ENCODE measurements at places on chromosomes 4 and X.
A peak's percentile ranks its signal among the peaks of the same experiment; 100 is the strongest.

GRCh38 chr4:110411574-110412011, 64.4 kb upstream of the ENPEP start:
- DNase-seq: no peak

DNA sequence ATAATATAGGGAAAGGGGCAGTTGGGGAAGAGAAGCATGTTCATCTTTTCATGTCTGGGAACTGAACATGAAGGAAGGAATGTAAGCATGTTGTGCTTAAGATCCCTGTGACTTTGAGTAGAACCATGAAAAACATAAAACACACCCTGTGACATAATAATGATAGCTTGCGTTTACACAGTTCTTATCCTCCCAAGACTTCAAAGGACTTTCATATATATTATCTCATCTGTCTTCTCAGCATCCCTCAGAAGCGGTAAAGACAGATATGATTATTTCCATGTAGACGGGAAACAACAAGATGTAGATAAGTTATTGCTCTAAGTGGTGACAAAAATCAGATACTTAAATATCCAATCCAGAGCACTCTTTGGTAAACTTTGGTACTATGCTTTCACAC, 3.3 kb upstream of the SH3RF1 start:
- DNase-seq: no peak

DNA sequence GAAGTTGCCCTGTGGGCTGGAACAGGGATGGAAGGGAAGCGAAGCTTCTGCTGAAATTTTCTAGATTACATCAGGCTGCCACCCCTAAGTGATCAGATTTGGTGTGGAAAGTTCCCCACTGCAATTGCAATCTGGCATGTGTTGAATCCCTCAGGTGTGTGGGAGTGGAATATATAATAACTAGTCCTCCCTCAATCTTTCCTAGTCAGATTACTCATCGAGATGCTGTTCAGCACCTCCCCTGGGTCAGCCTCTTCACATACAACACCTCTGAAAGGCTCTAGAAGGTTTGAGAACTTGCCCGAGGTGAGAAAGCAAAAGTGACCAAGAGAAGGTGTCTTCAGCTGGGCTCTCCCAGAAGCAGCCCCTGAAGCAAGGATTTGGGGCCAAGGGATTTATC, 336.8 kb downstream of the BCOR start:
- DNase-seq: no peak

- no peak for DNase-seq
These were observed 132.9 kb downstream of the MSL3 start for GRCh38 chrX:11890836-11891514.

- DNase-seq: no peak
These were observed 236.9 kb downstream of the AR start for GRCh38 chrX:67780694-67781109.

GRCh38 chr4:109560687-109561461, 828 bp downstream of the MCUB start:
- peak; percentile 89 for DNase-seq

GRCh38 chrX:8586953-8587352, 122.3 kb downstream of the VCX3B start:
- no peak for DNase-seq

GRCh38 chrX:147917700-147918695, 6.3 kb downstream of the FMR1 start:
- DNase-seq: peak; percentile 67

DNA sequence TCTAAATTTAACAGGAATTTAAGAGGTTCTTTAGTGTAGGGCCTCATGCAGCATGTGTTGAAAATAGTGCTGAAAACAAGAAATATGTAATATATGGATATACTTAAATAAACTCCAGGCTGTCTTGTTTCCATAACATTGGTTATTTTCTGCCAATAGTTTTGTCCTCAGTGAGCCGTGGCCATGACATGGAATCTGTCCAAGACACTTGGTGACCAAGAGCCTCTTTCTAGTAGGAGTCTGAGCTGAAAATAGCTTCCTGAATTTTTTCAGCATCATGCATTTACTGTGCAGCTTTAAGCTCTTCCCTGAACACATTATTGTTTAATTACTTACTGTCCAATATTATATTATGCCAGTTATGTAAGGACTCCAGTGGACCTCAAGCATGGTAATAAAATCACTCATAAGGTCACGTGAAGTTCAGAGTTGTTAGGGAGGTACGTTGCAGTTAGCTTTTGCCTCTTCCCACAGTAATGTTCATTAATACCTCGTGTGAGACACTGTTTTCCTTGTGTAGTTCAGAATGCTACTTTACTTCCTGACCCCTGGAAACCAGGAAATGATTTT, 488.2 kb downstream of the GRID2 start:
- DNase-seq: no peak

GRCh38 chrX:120456973-120457372, 12.1 kb downstream of the LAMP2 start:
- DNase-seq: peak; percentile 72

DNA sequence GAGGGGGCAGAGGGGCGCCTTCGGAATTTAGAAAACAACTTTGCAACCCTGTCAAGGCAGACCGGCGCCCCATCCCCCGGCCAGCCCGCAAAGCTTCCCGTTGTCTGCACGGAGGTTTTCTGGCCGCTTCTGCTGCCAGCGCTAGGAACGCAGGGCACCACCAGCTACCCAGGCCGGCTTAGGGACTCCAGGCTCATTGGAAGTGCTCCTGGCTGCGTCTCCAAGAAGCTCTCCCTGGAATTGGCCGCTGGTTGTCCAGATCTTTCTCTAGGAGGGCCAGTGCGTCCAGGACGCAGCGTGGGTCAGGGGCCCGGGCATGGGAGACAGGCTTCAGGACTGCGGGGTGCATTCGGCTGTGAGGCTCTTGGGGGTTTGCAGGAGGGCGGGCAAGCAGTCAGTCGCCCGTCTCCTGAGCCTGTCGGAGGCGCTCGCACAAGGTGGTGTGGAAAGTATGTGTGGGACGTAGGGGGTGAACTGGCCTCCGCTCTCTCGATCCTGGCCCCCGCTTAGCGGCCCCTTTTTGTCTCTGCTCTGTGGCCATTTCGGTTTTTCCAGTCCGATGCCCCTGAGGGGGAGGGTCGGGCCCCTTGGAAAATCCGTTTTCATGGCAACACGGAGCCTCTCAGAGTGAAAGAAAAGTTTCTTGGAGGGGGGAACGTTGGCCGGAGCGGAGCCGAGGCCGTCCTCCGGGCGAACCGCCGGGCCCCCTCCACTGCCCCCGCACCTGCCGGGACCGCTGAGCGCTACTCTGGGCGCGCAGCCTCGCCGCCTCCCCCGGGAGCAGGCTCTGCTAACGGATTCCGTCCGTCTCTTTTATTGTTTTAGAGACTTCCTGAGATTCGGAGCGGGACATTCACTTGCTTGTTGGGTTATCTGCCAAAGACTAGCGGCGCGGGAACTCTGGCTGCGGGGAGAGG, 810 bp upstream of the SOX3 start:
- no peak for DNase-seq

DNA sequence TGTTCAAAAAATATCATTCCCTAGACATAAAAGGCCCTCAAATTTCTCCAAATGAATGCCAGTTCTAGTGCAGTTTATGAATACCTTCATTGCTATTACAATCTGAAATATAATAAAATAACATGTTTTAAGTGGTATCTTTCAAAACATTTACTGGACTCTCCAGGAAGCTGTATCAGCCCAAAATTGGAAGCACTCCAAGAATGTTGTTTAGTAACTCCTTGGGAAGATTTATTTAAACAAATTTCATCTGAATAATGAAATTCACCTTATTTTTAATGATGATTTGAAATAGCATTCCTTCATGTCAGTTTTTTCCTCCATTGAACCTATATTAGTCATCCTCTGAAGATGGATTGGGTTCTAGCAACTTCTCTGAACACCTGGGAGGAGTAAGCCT, 217.2 kb upstream of the PCDH18 start:
- no peak for DNase-seq

- DNase-seq: no peak
These were observed 132.2 kb downstream of the BMPR1B start for GRCh38 chr4:94889946-94890345.

DNA sequence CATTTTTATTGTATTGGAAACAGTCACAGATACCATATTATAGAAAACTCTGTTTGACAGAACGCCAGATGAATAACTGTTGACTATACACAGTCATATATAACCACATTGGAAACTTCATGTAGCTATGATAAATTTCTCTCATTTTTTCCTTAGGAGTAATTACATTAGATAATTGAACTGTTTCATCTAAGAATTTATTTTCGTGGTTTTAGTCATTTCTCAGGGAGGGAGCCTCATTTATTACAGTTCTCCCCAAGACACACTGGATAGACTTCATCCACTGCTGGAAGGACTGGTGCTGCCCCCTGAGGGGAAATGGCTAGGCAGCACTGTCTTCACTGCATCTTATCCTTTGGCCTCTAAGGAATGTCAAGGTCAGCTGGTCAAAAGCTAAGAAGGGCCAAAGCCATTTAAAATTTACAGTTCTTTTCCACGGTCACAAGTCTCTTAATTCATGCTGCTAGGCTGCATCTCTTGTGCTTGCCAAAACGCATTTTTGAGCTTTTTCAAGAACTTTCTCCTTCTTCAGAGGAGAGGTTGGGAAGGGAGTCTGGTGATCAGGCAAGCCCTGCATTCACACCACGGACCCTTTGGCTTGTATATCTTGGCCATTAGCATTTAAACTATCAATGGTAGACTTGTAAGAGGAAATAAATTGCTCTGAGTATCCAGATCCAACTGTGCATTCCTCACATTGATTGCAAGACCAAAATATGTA, 145.1 kb downstream of the CBR4 start:
- no peak for DNase-seq

GRCh38 chr4:85391589-85392410, 83.2 kb upstream of the ARHGAP24 start:
- no peak for DNase-seq

GRCh38 chr4:187027272-187027671, 303.6 kb upstream of the FAT1 start:
- DNase-seq: no peak

- no peak for DNase-seq
These were observed 20.2 kb downstream of the GPAT3 start for GRCh38 chr4:83556006-83556707.

- no peak for DNase-seq
These were observed 413.0 kb downstream of the MAPK10 start for GRCh38 chr4:85946821-85947220.

GRCh38 chr4:156503119-156503518, 468.5 kb downstream of the PDGFC start:
- no peak for DNase-seq

GRCh38 chr4:176778063-176778462, 14.7 kb downstream of the VEGFC start:
- no peak for DNase-seq

DNA sequence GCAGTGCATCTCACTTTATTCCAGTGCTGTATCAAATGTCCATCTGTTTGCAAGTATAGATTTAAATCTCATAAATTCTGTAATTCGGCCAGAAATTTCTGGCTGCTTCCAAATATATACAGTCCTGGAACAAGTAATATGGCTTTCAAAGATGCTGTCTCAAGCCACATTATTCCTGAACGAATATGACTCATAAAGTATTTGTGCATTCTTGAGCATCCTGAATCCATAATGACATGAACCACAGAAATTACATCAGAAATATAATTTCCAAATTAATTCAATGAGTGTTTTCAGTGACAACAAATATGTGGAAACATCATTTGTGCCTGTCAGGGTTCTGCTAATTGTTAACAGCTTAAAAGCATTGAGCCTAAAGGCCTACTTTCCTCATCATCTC, 140.9 kb upstream of the HPGD start:
- no peak for DNase-seq

DNA sequence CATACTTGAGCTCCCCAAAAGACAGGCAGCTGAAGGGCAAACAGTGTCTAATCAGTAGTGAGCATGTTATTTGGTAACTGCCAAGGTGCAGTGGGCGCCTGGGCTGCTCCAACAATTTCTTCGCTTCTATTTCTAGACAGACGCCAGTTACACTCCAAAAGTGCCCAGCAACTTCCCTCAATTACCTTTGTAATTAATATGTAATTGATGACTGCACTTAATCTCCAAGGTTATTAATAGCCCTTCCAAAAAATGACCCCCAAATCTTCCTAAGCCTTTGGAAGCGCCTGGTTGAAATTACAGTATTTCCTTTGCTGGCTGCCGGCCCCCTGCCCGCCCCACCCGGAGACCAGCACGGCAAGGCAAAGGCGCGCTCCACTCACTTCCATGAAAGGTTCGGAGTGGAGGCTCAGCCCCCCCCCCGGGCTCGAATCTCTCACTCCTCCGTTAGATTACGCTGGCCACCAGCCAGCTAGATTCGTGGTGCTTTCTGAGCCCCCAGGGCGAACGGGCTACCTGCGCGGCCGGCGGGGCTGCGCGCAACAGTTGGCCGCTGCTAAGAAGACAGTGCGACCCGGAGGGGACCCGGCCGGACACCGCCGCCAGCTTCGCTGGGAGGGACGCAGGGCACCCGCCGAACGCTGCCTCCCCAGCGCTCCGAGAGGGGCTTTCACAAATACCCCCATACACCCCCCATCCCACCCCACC, 1.9 kb downstream of the GPC4 start:
- DNase-seq: no peak

GRCh38 chrX:57595381-57595811, 3.6 kb downstream of the ZXDB start:
- peak; percentile 2 for DNase-seq

- peak; percentile 61 for DNase-seq
These were observed 38.4 kb upstream of the CLNK start for GRCh38 chr4:10722957-10723356.

GRCh38 chr4:152187693-152188092, 348.2 kb downstream of the FBXW7 start:
- no peak for DNase-seq

DNA sequence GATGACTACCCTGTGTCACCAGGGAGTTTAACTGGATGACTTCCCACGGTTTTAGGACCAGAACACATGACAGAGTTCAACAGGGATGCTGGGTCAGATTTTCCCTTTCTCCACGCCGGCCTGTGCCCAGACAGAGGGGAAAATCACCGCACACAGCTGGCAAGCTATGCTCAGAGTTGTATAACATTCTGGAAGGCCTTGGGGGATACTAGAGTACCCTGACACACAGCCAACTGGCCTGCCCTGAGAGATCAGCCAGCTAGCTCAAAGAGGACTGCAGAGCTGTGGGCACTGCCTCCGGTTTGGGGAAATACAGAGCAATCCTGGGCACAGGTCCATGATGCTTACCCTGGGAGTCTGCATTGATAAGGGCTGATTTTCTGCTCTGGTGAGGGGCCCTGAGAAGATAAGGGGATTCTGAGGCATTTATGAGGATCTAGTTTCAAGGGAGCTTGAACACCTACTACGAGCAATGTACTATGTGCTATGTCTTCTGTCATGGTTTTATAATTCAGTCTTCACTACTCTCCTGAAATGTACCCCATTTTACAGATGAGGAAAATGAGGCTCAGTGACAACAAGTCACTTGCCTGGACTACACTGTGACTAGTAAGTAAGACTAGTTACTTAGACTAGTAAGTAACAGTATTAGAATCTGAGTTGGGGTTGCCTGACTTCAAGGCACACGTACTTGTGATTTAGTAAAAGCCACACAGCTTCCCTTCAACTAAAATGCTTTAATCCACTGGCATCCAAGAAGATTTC, 14.7 kb downstream of the C4orf54 start:
- no peak for DNase-seq

- no peak for DNase-seq
These were observed 23.1 kb upstream of the VCX2 start for GRCh38 chrX:8194216-8194615.

- no peak for DNase-seq
These were observed 590.9 kb upstream of the GNPDA2 start for GRCh38 chr4:45317276-45317675.

- no peak for DNase-seq
These were observed 140.6 kb downstream of the STK32B start for GRCh38 chr4:5191831-5192230.

Measured in NAMALWA (cell line).